ENCODE measurements at places on chromosomes 12 and 14.

DNA sequence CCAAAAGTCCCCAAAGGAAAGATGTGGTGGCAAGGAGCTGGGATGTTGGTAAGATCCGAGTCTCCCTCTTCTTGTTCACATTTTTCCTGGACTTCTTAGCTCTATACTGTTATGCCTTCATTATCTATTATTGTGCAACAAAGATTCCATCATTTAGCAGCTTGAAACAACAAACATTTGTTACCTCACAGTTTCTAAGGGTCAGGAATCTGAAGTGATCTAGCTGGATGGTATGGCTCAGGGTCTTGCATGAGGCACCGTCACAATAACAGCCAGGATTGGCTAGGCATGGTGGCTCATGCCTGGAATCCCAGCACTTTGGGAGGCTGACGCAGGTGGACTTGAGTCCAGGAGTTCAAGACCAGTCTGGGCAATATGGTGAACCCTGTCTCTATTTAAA is 51.1 kb upstream of the KRAS start:
- DNase-seq, result no peak

DNA sequence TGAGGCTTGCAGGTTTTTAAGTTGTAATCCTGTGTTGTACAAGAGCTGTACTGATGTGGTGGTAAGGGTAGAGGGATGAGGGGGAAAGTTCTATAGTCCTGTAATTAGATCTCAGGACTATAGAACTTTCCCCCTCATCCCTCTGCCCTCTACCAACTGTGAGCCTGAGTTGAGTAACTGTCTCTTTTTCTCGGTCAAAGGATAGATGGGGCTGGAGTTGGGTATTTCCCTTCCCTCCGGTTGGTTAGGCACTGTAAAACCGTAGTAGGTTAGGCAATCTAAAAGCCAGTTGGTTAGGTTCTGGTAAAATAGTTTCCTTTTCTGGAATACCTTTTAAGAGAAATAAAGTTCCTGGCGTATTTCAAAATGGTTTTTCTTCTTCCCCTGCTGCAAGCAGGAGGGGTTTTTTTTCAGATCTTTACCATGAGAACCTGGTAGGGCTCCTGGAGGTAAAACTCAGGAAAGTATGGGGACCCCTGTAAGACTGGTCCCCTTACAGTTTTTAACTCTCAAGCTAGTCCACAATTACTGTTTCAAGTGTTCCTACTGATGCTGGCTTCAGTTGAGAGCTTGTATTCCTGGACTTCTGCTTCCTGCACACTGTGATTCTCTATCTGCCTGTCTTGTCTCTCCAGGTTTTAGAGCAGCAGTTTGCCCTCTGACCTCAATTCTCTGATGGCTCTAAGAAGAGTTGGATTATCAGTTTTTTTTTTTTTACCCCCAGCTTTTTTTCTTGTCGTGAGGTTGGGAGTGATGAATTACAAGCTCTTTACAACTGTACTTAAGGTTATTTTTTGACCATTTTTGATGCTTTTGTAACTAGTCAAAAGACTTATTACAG is 58.7 kb downstream of the FUT8 start:
- DNase-seq, result peak; percentile 41

DNA sequence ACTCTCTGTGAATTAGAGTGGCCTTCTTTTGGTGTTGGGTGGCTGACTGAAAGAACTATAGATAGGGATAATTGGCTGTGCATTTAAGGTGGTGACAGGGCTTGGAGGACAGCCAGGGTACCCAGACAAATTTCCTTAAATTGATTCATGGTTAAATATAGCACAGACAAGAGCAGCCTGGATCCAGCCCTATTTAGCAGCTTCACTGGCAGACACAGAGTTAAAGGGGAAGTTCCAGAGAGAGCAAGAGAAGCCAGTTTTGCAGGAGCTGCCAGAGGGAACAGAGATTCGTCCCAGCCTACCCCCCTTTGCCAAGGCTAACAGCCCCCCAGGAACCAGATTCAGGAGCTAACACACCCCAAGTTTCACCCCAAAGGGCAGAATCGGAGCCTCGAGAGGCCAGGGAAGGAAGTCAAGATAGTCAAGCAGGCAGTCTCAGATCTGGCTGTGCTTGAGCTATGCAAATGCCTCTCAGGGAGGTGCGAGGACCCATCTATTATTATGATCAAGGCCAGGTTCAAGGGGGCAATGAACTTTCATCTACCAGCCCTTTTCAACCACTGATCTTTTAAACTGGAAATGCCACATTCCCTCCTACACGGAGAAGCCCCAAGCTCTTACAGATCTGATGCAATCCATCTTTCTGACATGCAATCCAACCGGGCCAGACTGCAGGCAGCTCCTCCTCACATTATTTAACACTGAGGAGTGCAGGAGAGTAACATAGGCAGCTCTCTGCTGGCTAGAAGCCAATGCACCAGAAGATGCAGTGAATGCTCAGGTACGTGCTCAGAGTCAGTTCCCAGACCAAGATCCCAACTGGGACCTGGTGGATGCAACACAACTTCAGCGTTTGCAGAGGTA is 58.2 kb downstream of the DHRS2 start:
- peak; percentile 95 for DNase-seq

DNA sequence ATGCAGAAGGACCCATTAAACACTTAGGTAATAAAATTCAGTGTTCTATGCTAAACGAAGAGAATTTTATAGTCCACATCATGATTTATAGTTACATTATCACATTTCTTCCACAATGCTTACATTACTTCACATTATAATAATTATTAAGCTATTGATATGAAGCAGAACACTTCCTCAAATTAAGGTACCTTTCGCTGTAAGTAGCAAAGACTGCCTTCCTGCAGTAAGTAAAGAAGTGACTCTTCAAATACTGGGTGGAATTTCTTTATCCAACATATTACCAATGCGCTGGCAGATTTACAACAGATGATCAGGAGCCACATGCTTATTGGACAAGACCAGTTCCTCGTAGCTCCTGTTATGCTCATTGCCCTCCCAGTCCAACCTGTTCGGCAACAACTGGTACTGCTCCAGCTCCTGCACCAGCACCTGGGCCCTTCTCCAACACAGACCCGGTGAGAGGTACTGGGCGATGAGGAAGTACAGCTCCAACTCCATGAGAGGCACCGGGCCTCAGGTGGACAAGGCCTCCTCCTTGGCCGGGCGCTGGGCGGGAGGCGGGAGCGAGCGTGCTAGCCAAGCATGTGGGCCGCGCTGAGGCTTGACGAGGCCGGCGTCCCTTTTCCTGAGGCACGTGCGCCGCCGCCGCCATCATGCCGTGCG is 210.7 kb upstream of the ATP2B1 start:
- no peak for DNase-seq

DNA sequence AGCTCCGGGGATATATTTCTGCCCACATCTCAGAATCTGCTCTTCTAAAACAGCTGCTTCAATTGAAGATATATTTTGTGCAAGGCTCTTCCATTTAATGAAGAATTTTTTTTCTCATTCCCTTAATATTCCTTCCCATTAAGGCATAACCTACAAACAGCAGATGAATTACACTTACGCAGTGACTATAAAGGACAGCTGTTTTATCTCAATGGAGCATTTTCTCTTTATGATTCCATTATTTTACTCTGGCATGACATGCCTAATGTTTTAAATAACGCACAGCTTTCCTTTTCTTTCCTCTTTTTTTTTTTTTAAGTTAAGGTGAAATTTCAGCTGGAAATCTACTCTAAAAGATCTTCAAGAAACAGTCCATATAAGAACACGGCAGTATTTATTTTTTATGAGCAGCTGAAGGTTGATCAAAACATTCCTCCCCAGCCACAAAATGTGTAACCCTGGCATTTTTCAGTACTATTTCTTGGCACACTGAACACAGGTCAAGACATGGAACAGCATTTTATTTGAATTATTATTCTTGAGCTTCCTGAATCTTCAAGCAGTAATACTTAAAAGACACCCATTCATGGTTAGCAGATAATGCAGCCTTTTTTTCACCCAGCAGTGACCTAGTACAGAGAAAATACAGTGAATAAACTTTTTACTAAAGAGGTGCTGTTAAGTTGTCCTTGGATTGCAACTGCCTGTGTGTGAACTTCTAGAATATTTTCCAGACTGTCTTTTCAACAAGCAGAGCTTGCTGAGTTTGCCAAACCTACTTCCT is 118.1 kb upstream of the FOXN3 start:
- DNase-seq, result no peak

DNA sequence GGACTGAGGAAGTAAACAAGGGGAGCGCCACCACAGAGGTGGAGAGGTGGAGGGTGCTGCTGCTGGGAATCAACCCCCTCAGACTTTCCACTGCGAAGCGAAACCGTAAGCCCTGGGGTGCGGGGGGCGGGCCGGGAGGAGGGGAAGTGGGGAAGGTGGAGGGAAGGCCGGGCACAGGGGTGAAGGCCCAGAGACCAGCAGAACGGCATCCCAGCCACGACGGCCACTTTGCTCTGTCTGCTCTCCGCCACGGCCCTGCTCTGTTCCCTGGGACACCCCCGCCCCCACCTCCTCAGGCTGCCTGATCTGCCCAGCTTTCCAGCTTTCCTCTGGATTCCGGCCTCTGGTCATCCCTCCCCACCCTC is at the start of gene LAG3:
Gene LAG3, plus strand, starts transcription at position 190 of the 365 bp plus-strand sequence. CDS start 333 bp downstream, outside the sequence.
- DNase-seq, result no peak

- DNase-seq, result no peak
These were observed 36.8 kb downstream of the PLXNC1 start for GRCh38 chr12:94184995-94185719.

All from DMS79 treated with DMSO at 0.1 percent for 48 hours (cell line).